ENCODE measurements at places on chromosomes 16 and 17. TPM values are rescaled to one million over a fixed set of nuclear protein-coding genes. Genes with fewer than 3 reads are reported as not detected.

DNA sequence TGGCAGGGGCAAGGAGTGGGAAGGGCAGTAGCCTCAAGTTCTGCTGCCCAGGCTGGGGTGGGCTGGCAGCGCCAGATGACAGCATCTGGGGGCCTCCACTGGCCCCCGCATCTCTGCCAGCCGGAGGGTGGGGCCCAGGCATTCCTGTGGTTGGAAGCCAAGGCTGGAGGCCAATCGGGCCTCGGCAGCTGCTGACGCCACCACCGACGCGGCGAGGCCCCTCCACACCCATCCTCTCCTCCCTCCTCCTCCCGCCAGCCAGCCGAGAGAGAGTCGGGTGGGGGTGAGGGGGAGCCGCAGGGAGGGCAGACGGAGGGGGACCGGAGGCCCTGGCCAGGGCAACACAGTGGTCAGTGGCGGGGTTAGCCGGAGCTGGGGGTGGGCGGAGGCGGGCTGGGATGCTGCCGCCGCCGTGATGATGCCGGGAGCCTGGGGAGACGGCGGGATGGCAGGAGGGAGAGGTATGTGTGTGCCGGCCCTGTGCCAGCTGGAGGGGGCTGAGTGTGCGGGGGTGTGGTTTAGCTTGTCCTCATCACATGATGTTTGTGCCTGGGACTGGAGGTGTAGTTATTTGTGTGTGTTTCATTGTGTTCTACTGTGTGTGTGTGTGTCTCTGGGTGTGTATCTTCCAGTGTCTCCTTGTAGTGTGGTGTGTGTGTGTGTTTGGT, 36.6 kb downstream of the ARHGAP23 start:
- no peak for DNase-seq

GRCh38 chr16:30357715-30358576, 2.8 kb upstream of the CD2BP2 start:
- no peak for DNase-seq

GRCh38 chr16:87471278-87472141, 21.3 kb downstream of the ZCCHC14 start:
- no peak for DNase-seq

DNA sequence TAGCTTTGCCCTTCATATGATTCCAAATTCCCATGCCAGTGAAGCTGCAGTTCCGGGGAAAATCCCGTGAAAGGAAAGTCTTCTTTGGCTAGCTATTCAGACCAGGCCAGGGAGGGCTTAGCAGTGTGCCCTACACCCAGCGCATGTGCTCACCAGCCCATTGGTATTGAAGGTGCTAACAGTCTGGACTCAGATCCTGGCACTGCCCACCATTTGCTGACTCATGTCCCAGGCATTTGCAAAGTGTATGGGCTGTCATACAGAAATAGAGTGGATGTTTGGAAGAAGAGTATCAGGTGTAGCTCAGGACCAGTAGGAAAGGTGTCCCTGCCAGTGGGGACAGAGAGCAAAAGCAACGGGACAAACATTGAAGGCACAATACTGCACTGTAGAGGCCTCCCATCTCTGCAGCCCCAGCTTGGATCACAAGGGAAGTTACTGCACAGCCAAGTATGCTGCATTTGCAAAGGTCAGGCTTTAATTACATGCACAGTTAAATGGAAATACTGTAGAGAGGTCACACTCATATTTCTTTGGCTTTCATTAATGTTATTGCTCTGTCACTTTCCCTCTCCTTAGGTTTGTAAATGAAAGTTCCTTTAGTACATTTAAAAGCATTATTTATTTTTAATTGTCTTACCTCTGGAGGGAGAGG, 220.0 kb downstream of the IRX3 start:
- DNase-seq: no peak

DNA sequence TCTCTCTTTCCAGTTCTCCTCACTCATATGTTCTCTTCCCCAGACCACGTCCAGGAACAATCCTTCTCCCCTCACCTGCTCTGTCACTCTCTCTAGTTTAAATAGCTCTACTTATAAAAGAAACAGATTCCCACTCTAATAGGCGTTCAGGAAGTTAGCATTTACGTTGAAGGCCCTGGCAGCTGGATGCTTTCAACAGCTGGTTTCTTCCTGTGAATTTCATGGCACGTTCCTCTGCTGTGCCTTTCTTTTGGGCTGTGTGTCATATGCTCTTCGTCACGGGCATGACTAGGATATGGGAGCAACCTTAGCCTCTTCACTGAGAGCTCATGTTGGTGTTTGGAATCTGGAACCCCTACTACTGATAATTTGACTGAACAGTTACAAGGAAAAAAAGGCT, 73.2 kb downstream of the ZNF18 start:
- no peak for DNase-seq

Gene TMEM88
- total RNA-seq: 6.7 TPM

Gene APOBR
- not detected for total RNA-seq

Gene PDIA2
- 2.1 TPM for total RNA-seq

Gene SLC38A10
- 59.6 TPM for total RNA-seq

Gene TMEM98
- 133 TPM for total RNA-seq
